ENCODE measurements at places on chromosomes 3 and 15.
A peak's percentile ranks its signal among the peaks of the same experiment; 100 is the strongest.

DNA sequence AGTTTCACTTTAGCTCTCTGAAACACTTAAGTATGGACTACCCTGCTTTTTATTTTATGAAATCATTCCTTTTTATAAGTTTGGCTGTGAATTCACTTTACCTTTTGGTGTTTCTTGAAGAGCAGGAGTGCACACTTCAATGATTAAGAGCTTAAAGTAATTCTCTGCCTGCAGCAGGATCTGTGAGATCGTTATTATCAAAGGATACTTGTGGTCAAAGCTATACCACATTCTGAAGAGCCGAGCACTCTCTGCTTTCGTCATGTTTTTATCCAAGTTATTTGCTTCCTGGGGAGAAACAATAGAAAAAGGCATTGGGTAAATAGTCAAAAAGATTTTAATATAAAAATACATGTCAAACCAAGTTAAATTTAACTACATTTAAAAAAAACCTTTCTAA, 243.7 kb downstream of the CHST2 start:
- no peak for DNase-seq

GRCh38 chr3:182618085-182618732, 175.1 kb upstream of the ATP11B start:
- DNase-seq, result no peak

DNA sequence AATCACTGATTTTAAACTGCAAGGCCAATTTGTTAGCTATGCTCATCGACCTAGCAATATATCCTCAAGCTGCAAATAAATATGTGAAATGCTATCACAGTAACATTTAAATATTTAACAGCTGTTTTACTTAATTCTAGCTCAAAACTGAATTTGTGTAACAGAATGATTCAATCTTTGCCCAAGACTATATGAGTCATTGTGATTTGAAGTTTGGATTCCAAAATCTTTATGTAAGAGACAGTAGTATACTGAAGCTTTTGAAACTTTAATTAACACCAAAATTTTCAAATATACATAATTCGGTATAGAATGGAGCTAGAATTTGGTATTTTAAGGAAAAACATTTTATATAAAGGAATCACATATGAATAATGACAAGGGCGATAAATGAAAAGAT, 603.0 kb upstream of the ROBO2 start:
- DNase-seq, result no peak

DNA sequence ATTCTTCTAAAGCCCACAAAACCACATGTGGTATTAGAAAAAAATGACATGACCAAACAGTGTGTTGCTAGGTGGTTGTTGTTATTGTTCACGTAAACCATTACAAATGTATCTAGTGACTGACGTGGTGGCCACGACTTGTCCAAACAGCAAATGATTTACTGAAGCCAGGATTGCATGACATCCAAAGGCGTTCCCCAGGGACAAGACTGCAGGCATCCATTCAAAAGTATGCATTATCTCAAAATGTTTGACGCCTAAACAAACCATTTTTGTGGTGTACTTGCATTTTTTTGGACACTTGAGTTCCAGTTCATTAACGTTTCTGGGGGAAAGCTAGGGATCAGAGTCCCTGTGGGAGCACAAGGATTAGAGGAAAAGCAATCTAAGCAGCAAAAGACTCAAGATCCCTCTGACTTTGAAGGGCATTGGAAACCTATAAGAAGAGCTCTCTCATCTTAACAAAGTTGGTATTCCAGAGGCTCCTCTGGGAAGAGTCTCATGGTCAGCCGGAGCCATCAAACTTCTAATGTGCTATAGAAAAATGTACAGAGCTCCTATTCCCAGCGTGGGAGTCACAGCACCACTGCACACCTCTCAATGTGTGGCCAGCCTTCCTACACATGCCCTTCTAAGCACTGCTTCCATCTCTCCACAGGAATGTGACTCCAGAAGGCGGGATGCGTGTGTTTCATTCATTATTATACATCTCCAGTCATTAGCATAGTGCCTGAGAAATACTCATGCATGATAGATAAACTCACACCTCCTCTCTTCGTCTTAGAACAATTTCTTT, 62.9 kb downstream of the FBN1 start:
- no peak for DNase-seq

- DNase-seq, result peak; percentile 67
Measured at GRCh38 chr3:138296639-138297038, 33.0 kb downstream of the NME9 start.

GRCh38 chr3:43417133-43417532, 130.8 kb downstream of the SNRK start:
- no peak for DNase-seq

DNA sequence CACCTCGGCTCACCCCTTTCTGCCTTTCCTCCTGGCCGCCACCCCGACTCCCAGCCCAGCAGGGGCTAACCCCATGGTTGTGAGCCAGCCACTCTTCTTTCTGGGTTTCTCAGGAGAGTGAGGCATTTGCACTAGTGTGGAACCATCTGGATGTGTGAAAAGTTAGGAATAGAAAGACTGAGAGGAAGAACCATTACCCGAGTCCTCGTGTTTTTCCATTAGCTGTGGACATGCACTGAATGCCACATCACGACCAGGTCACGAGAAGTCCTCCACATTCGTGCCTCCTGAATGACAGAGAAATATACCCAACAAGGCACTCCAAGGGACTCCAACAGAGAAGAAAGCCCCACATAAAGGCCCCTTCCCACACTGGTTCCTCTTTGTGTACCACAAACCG, 18.0 kb upstream of the RAD18 start:
- no peak for DNase-seq

DNA sequence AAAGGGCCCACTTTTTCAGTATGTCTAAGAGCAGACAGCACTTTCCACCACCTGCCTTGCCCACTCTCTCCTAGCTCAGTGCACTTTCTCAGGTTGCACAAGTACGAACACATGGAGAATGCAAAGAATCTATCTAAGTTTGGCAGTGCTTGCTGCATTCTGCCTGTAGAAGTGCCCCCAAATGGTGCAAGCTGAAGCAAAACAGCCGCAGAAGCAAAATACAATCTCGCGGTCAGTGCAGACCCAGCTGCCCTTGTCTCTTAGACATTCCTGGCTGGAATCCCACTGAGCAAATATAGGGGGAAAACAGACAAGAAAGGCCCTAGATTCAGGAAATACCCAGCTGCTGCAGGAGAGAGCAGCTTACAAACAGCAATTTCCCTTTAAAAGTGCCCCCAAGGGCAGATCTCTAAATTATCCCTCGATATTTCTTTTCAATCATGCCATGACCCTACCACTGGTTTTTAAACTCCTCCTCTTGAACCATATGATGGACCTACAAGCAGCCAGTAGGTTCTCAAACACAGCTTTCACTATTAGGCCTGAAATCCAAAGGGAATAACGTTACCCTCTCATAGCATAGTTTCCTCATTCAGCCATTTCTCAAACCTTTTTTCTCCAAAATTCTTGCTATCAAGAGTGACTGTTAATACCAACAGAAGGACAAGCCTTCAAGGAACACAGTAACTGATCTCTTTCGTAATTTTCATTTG, 67.0 kb downstream of the TNIK start:
- no peak for DNase-seq

DNA sequence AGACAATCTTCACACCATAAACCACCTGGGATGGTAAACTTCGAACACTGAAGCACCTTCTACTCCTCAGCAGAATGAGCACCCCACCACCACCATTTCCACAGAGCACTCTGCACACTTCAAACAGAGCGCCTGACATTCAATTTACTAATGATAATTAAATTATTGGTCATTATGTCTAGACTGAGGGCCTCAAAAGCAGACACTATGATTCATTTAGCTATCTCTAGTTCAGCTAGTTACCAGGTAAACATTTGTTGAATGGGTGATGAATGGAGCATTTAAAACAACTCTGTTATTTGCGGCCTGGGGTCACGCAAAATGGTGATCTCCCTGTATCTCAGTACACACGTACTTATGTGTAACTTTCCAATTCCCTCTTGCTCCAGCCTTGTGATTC, 40.9 kb downstream of the ACAP2 start:
- no peak for DNase-seq

GRCh38 chr3:134312873-134313846, 61.1 kb downstream of the AMOTL2 start:
- no peak for DNase-seq

DNA sequence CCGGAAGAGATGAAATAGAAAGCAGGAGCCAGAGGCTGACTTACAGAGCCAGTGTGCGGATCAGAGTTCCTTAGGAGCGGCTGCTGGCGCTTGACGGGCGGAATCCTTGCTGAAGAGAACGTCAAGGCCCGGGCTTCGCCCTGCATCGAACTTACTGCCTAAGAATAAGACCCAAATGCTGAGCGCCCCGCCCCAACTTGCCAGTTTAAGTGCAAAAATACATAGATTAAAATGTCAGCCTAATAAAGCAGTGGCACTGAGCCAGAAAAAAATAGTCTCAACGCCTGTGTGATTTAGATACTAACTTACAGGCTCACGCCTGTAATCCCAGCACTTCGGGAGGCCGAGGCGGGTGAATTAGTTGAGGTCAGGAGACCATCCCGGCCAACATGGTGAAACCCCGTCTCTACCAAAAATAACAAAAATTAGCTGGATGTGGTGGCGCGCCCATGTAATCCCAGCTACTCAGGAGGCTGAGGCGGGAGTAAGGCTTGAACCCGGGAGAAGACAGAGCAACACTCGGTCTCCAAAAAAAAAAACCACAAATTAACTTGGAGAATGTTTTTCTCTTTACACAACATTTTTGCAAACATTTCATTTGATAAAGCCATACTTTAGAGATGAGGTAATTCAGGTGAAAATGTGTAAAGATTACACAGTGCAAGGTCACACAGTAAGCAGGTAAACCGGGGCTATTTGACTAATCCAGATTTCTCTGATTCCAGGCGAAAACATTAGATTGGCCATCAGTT, 1.2 kb upstream of the UBP1 start:
- DNase-seq, result no peak

DNA sequence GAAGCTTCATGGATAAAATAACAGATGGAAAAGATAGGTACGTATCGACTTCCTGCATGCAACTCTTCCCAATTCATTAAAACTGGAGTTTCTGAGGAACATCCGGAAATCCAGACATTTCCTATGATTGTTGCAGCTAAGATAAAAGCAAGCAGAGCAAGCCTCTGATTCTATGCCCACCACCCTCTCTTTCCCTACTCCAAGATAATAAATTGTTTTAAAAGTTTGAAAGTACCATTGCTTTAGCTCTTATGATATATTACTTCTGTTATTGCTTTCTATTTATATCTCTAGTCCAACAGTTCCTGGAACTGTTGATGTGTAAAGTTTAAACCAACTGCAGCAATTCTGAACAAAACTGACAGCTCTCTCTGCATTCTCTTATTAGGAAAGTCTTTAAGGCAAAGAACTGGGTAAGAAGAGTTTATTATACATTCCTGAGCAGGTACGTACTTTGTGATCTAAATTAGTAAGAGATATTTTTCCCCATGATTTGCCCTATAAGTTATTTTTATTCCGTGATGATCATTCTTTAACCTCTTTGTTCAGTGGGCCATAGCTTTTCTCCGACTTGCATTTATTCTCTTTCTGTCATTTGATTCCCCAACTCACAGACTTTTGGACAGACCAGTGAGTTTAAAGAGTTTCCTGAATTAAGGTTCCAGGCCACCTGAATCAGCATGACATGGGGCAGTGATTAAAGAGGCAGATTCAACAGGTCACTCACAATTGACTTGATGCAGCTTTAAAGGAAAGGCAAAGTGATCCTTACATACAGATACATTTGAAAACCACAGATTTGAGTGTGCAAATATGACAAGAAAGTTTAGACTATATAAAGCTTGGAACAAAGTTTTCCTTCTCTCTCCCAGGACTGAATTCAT, 94.2 kb upstream of the THRB start:
- DNase-seq, result no peak

GRCh38 chr15:75606711-75607699, 18.5 kb downstream of the SNUPN start:
- DNase-seq, result peak; percentile 56

GRCh38 chr15:29784413-29784812, 37.9 kb downstream of the TJP1 start:
- no peak for DNase-seq

- no peak for DNase-seq
Measured at GRCh38 chr3:105436687-105437086, 70.0 kb downstream of the ALCAM start.

- no peak for DNase-seq
Measured at GRCh38 chr3:151052756-151053155, 32.7 kb upstream of the MED12L start.

DNA sequence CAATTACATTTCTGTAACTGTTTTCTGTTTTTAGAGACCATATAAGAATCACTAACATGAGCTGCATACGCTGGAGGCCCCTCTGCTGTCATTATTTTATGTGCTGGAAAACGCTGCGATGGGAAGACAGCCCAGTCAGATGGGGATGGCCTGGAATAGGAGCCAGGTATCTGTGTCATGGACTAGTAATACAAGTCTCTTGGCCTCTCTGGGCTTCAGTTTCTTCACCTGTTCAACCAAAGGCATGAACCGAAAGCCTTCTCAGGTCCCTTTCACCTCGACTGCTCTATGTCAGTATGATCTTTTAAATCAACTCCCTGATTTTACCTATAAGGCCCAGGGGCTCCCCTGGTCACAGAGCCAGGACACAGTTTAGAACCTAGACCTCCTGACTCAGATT, 14.6 kb upstream of the RFTN1 start:
- no peak for DNase-seq

- DNase-seq, result no peak
Measured at GRCh38 chr15:76979331-76979925, 15.5 kb upstream of the PSTPIP1 start.

- DNase-seq, result no peak
Measured at GRCh38 chr3:22779737-22780136, 423.4 kb upstream of the UBE2E2 start.

GRCh38 chr15:64816452-64816851, 9.0 kb downstream of the PIF1 start:
- no peak for DNase-seq

- DNase-seq, result no peak
Measured at GRCh38 chr3:144119633-144120032, 148.0 kb downstream of the DIPK2A start.

GRCh38 chr15:87207990-87208580, 1048.5 kb downstream of the NTRK3 start:
- DNase-seq, result no peak

- DNase-seq, result no peak
Measured at GRCh38 chr15:95202569-95203349, 971.4 kb downstream of the MCTP2 start.

DNA sequence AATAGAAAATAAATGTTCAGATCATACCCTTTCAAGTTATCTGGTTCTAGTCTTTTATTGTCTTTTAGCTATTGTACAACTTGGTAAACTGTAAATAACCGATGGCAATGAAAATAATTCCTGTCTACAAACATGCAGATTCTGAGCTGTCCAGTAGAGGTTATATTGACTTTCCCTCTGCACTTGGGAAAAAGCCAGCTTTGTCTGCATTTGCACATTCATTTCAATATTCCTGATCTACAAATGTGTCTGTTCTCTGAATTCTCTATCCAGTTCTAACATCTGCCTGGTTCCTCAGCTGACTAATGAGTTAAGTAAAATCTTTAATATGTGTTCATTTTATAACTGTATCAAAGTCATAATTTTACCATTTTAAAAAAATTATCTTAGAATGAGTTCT, 408.5 kb downstream of the ERC2 start:
- DNase-seq, result no peak
